ENCODE measurements at places on chromosomes 6 and 20.

DNA sequence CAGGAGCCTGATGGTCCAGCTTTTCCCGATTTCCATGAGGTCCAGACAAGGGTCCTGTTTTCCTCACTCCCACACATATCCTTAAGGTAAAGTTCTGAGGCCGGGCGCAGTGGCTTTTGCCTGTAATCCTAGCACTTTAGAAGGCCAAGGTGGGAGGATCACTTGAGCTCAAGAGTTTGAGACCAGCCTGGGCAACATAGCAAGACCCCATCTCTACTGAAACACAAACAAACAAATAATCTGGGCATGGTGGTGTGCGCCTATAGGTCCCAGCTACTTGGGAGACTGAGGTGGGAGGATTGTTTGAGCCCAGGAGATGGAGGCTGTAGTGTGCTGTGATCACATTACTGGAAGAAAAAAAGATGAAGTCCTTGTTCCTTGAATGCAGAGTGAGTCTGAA, 53.2 kb upstream of the IYD start:
- no peak for DNase-seq

DNA sequence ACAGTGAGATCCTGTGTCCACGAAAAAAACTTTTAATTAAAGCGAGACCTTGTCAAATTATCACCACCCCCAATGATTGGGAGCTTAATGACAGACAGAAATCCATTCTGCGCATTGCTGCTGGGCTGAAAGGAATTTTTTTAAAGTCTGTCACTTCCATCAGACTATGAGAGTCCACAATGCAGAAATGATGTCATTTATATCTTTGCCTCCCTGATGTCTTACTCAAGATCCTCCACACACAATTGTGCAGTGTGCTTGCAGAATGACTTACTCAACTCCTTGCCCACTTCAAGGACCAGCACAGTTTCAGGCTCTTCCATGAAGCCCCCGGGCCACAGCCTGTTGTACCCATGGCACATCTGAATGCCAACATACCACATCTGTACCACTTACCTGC, 41.0 kb downstream of the GPLD1 start:
- DNase-seq = no peak

GRCh38 chr6:116535109-116535508, 10.4 kb downstream of the TRAPPC3L start:
- no peak for DNase-seq

DNA sequence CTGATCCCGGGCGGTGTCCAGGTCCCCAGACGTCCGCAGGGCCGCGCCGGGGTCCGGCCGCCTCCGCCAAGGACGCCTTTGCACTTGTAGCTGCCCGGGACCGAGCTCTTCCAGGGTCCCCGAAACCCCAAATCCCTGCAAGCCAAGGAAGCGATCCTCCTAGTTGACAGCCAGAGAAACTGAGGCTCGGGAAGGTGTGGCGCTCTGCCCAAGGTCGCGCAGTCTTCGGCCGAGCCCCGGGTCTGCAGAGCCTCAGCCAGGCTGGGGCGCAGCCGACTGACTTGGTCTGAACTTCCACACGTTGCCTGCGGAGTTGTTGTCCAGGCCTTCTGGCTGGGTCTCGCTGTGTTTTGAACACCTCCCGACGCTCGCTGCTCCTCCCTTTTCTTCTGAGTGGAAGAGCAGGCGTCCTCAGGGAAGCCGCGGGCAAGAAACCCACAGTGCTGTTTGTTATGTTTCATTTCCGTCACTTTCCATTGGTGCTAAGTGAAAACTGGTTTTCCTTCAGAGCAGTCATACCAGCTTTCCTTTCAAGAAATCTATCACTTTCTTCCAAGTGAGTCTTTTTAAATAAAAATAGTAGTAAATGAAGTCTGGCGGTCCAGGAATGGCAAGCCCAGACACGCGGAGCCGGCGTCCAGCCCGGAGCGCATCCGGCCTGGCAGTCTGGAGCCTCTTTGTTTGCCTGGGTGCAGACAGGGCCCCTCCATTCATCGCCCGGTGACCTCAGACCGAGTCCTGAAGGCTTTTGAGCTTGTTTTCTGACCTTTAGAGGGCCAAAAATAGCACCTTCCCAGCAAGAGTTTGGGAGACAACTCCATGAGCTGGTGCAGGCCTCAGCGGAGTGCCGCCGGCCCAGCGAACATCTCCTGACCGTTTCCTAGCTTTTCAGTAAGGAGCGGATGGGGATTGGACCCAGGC, 698 bp downstream of the FAM210B start:
- DNase-seq = peak; percentile 45

- DNase-seq = no peak
Measured at GRCh38 chr6:30769853-30770524, 25.6 kb upstream of the IER3 start.

- peak; percentile 35 for DNase-seq
Measured at GRCh38 chr6:132190815-132191175, 210.5 kb downstream of the MOXD1 start.

GRCh38 chr20:25033265-25033923, 24.5 kb downstream of the ACSS1 start:
- no peak for DNase-seq

DNA sequence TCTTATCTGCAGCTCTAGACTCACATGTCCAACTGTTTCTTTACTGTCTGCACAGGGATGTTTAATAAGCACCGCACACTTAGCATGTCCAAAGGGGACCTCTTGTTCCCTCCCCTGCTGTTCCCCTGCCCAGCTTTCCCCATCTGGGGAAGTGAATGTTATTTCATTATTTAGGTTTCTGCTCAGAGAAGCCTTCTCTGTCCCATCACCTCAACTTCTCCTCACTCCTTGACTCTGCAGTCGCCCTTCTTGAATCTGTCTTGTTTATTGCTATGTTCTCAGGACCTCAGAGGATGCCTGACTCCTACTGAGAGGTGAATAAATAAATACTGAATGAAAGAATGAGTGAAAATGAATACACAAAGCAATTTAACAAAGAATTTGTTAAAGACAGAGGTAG, 121.0 kb downstream of the SASH1 start:
- DNase-seq = no peak

GRCh38 chr6:1630212-1630770, 20.6 kb downstream of the FOXC1 start:
- DNase-seq = no peak

DNA sequence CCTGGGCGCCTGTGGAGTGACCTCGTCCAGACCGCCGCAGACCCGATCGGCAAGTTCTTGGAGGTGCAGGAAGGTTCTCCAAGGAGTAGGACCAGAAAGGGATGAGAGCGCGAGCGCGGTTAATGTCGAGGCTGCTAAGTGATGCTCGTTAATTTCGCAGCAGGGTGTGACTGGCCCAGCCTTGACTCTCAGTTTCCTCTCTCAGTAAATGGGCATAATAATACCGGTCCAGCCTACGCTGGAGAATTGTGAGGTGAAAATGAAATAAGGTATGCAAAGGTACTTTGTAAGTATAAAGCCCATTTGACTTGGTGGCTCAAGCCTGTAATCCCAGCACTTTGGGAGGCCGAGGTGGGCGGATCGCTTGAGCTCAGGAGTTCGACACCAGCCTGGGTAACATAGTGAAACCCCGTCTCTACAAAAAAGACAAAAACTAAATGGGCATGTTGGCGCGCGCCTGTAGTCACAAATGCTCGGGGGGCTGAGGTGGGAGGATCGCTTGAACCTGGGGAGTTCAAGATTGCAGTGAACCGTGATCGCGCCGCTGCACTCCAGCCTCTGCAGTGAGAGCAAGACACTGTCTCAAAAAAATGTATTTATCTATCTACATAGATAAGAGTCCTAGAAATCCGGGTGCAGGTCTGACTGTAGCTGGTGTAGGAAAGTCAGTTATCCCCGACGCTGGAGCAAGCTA, 634 bp upstream of the BTBD9 start:
- DNase-seq = no peak

Data from HT1080 (cell line).